ENCODE measurements at places on chromosomes 3 and 15.
A peak's percentile ranks its signal among the peaks of the same experiment; 100 is the strongest.

- no peak for DNase-seq
Observed at GRCh38 chr3:62577153-62577552, 203.8 kb upstream of the FEZF2 start.

DNA sequence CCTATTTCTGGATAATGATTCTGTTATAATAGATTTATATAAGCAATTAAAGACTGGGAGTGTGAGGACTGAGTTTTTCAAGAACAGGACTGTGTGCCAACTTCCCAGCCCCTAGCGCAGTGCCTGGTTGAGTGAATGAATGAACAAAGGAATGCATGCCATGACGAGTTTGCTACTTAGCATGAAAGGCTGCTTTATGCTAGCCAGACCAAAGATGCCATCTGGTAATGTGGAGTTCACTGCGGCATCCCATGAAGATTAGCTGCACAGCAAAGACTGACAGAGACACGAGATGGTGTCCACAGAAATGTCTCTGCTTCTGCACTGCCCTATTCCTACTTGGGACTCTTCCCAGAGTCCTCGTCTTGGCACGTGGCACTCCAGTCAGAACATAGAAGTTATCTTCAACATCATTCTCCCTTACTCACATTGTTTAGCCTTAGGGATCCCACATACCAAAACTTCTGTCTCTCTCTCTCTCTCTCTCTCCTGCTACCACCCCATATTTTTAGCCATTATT is 283.9 kb upstream of the CTNNB1 start:
- DNase-seq = no peak

- DNase-seq = no peak
Observed at GRCh38 chr15:81643771-81644170, 269.8 kb upstream of the TMC3 start.

DNA sequence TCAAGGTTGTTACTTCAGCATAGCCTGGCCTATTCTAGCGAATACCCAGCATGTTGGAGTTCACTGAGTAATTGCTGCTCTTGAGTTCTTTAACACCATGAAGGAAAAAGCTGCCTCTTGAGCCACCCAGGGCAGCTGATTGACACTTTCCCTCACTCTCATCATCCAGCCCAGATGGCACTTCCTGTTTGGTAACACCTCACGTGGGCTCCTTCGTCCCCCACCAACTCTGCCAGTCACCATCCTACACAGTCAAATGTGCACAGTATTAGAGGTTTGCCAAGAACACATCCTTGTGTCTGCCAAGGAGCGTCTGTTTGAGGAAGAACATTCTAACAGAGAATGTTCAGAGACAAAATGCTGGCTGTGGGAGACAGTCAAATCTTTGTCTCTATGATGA is 266.3 kb downstream of the RPLP1 start:
- no peak for DNase-seq

DNA sequence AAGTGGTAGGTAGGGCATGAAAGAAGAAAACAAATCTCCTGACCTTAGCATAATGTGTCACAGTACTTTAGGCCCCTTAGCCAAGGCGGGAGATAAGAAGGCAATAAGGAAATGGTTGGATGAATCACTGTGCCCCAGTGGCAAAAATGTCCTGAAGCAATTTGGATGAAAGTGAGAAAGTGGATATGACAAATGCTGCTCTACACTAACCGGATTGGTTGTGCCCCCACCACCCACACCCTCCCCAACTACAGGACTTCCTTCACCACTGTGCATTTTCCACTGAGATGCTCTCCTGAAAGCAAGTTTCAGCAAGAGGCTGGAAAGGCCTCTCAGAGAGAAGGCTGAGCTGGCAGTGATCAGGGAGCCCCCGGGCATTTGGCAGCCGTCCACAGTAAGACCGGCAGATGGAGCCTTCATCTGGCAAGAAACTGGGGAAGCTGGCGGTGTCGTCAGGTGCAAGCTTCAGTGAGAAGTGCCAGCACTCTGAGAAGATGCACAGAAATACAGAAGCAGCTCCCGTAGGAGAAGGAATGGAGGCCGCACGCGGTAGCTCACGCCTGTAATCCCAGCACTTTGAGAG is 63.8 kb downstream of the ATP1B3 start:
- DNase-seq = peak; percentile 70
